Hematopoietic multipotent progenitor cell treated with erythropoietin and hydrocortisone succinate and interleukin-3 and kit ligand, for 4 days (in vitro differentiated cells): ENCODE measurements at places on chromosomes 4 and X.
A peak's percentile ranks its signal among the peaks of the same experiment; 100 is the strongest.

GRCh38 chrX:68749426-68749825, 79.4 kb upstream of the EFNB1 start:
- no peak for DNase-seq

DNA sequence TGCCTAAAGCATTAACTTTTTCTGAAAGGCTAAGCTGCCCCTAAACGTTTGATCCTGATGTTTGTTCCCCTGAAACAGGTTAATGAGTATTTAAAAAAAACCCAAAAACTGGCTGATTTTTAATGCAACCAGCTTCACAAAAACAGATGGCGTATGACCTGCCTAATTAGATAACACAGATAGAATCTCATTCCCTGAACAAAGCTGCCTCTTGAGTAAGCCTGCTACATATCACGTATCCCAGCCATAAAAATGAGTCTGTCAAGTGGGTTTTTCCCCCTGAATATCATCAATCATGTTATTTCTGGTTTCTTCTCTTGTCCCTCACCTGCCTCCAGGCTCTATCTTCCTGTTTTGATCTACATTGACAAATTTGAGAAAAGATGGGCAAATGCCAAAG, 154.2 kb upstream of the FAM9B start:
- no peak for DNase-seq

- DNase-seq, result no peak
Observed at GRCh38 chrX:17453788-17454187, 78.8 kb downstream of the NHS start.

- peak; percentile 26 for DNase-seq
Observed at GRCh38 chr4:138773321-138773720, 242.3 kb upstream of the NOCT start.

- no peak for DNase-seq
Observed at GRCh38 chrX:19373351-19373891, 29.7 kb downstream of the PDHA1 start.

GRCh38 chr4:173991316-173991715, 292.2 kb downstream of the FBXO8 start:
- DNase-seq, result no peak

DNA sequence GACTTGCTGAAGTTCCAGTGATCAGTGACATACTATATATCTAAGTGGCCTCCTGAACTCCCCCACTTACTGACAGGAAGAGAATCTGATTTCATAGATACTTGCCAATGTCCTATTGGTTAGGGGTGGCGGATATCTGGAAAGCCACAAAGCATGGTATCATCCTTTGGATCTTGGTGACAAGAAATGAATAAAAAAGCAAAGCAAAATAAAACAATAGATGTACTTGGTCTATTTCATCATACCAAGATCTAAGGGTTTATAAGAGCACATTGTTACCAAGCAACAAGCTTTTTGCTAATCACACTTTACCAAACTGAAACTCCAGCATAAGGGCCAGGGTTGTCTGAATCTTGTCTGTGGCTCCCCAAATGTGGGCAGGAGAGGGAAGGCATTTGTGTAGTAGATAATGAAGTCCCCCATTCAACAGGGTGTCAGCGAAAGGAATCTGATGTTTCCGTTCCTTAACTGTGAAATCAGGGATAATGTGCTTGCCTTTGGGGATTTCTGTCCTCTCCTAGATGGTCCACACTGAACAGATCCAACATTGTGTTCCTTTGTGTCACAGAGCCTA, 125.0 kb upstream of the SMIM10 start:
- peak; percentile 47 for DNase-seq
